ENCODE measurements at places on chromosomes 12 and 14.

GRCh38 chr12:7601406-7601805 lies 64.3 kb downstream of the APOBEC1 start:
- DNase-seq: no peak

DNA sequence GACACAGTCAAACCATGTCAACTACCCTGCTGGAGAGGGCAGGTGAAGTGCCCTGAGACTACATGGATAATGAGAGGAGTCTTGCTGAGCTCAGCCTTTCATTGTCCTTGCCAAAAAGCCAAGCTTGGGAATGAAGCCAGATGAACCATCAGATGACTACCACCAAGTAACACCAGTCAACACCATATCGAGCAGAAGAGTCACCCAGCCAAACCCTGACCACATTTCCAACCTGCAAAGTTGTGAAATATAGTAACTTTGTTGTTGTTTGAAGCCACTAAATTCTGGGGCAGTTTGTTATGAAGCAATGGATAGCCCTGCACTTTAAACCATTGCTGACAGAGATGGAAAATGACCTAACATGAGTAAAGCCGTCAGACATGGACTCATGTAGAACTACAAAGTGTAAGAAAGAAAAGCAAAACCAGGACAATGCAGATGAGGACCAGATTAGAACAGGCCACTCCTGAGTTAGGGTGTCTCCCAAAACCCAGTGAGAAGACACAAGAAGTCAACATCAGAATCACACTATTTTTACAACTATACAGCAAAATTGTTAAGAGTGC lies 12.5 kb upstream of the CRADD start:
- peak; percentile 18 for DNase-seq

DNA sequence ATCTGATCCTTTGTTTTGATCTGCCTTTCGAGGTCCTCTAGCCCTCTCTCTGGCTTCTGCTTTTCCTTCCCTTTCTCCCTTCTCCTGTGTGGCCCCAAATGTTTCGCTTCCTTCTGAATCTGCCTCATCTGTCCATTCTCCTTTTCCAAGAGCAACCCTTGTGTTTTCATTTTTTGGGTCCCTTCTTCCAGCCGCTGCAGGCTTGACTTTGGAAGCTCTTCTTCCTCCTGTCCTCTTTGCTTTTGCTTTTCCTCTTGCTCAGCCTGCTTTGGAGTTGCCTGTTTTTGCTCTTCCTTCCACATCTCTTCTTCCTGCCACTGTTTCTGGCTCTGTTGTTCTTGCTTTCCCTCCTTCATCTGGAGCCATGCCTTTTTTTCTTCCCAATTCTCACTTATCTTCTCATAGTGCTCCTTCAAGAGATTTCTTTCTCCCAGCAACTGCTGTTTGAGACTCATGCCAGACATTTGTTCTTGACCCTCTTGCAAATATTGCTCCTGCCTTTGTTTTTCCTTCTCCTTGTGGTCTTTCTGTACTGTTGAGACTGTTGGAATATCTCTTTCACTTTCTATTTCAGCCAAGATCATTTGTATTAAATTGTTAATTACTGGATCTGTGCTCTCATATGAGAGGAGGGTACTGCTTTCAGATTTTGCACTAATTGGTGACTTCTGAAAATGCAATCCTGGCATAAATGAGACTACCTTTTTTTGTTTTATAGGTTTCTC lies 42.4 kb downstream of the FAM186A start:
- DNase-seq: peak; percentile 26

DNA sequence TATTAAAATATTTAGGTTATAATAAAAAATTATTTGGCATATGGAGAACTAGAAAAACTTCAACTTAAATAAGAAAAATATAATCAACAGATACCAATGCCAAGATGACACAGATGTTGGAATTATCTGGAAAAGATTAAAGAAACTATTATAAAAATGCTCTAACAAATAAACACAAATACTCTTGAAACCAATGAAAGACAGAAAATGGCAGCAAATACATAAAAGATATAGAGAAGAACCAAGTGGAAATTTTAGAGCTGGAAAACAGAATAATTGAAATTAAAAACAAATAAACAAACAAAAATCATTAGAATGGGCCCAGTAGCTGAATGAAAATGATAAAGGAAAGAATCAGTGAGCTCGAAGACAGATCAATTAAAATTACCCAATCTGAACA lies 5.1 kb upstream of the NELL2 start:
- no peak for DNase-seq

- no peak for DNase-seq
These were observed 71.5 kb downstream of the PRMT8 start for GRCh38 chr12:3562484-3562883.

DNA sequence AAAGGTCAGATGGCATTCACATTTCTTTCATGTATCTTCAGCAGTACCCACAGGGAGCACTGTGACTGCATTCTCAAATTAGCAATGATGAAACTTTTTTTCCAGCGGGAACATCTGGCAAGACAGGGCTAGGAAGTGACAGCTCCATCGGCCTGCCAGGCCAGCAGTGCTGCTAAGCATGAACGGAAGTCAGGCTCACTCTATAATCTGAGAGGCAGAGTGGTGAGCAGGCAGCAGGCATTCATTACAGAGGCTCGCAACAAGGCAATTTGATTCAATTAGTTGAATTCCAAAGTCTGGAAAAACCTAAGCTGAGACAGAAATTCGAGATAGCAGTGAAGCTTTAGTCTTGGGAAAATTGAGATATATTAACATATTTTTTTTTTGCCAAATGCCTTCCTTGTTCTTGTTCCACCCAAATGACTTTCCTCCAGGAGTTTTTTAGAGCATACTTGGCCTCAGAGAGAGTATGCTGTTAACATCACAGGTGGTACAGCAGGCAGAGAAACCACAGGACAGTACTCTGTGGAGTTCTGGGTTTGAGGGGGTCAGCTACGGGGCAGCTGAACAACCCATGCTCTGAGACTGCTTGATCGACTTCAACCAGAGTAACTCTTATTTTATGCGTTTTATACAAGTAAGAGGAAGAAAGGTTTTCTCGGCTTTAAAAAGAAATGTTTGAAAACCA lies 414.9 kb downstream of the APAF1 start:
- DNase-seq: peak; percentile 6

DNA sequence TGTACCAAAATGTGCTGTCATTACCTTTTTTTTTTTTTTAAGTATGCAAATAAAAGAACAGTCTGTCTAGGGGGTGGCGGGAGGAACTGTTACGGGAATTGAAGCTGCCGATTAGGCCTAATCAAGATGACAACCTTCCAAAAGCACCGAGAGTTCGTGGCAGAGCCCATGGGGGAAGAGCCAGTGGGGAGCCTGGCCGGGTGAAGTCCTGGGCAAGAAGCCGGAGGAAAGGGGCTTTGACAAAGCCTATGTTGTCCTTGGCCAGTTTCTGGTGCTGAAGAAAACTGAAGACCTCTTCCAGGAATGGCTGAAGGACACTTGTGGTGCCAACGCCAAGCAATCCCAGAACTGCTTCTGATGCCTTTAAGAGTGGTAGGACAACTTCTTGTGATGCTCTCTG lies 42.6 kb downstream of the ACTN1 start:
- no peak for DNase-seq
